Mucosa of descending colon (tissue), 3 donors: ENCODE measurements at places on chromosomes 6 and 20.
A peak's percentile ranks its signal among the peaks of the same experiment; 100 is the strongest.

DNA sequence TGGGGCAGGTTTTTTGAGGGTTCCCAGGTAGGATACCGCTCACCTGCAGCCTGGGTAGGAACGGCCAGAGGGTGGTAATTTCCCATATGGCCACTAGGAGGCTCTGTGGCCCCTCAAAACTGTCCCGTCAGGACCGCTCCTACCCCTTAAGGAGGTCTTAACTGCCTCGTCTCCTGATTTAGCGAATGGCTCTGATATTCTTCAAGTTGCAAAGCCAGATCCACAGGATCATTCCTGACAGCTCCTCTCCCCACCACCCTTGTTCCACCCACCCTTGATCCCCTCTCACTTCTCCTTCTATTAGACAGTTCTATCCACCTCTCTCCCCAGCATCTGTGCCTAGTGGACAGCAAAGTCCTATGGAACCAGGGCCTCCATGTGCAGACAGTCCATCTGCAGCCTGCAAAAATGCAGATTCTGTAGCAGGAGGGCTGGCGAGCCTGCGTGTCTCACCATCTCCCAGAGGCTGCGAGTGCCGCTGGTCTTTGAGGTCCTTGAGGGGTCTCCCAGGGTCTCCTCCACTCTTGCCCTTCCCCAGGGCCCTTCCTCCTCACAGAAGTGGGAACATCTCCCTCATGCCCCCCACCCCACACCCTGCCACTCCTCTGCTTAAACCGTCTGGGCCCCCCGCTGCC is 34.3 kb upstream of the ZBP1 start:
- peak; percentile 65 for DNase-seq

DNA sequence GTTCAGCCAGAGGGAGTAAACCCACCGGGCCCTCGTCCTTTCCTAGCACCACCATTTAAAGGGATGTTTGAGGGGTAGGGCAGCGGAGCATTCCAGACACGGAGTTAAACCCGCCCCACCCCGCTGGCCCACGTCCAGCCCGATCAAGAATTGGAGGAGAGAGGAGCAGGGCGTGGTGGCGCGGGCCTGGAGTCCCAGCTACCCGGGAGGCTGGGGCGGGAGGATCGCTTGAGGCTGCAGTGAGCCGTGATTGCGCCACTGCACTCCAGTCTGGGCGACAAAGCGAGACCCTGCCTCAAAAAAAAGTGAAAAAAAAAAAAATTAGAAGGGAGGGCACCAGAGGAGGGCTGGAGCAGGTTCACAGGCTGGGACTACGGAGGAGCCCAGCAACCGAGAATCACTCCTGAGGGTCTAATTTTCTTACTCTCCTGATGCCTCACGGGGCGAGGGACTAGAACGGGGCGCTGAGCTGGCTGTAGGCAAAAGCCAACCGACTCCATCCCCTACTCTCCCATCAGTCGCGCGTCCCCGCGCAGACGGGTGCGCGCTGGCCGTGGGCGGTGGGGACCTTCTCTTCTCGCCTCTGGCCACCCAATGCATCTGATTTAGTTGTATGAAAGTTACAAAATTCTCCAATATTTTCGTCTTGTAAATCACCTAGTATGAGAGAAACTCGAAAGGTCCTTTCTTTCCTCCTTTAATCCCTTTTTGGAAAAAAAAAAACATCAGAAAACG is 6.1 kb upstream of the HSPA1B start:
- DNase-seq: peak; percentile 95

DNA sequence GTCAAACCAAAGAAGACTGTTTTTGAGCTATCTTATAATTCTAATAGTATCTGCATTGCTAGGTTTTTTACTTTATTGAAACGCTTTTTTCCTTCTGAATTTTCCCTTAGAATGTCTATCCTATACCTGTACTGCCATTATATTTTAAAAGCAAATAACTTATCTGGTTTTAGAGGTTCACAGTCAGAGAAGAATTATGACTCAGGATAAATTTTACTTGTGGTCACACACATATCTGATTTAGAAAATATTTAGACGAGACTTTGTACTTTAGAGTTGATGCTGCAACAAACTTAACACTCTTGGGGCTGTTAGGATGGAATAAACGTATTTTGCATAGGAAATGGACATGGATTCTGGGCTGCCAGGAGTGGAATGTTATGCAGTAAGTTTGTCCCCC is 33.0 kb downstream of the LMBRD1 start:
- DNase-seq: no peak

DNA sequence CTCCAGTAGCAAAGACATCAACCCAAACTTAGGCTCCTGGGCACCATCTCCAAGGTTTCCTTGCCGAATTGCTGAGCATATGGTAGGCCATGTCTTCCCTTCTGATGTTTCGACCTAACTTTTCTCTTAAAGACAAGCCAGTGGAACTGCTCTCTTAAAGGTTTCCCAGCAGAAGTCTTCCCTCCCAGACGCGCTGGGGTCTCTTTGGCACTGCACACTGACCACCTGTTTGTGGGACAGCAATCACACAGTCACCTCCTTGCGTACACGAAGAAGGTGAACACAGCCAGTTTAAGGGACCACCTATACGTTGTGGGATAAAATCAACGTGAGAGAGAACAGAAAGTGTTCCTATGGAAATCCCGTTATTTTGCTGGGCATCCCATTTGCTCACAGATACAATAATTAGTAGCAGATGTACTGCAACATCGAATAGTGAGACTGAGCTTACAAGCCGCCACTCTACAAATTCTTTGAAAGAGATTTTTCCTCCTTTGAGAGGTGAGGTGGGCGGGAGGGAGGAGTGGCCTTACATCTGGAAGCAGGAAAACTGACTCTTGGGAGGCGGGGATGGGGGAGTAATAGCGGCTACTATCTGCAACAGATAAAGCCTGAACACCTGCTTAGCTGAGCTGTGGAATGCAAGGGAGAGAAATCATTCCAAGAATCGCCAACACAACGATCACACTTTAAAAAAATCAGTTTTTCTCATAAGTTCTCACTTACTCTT is 9.9 kb downstream of the GRIK2 start:
- no peak for DNase-seq

DNA sequence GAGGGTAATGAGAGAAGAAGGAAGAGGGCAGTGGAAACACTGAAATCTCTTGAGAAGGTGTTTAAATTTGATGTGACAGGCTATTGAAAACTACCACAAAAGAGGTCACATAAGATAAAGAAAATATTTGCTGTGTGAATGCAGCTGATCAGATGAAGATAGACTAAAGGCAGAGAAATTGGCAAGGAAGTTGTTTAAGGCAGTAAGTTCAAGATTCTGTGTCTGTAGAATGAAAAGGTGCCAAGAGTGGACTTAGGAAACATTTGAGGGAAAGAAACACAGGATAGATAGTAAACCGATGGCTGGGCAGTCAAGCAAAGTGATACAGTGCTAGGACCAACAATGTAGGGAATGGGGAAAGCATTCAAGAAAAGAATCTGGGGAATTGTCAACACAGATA is 332.3 kb upstream of the MARCKS start:
- no peak for DNase-seq

- DNase-seq: peak; percentile 41
Measured at GRCh38 chr20:33444797-33445560, 1.4 kb upstream of the SNTA1 start.

DNA sequence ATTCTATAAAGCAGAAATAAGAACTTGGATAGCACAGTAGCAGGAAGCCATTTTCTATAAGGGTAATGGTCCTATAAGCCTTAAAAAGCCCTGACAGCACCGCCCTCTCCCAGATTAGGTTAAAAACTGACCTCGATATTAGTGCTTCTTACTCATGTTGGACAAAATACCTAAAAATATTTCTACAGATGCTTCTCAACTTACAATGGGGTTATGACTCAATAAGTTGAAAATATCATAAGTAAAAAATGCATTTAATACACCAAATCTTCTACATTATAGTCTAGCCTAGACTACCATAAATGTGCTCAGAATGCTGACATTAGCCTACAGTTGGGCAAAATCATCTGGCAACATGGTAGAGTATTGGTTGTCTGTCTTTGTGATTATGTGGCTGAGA is 70.3 kb downstream of the SESN1 start:
- no peak for DNase-seq

GRCh38 chr6:158278004-158278403 is 34.3 kb upstream of the TULP4 start:
- DNase-seq: no peak

GRCh38 chr6:133887156-133887879 is 1.6 kb upstream of the TCF21 start:
- DNase-seq: no peak

GRCh38 chr20:7703551-7703961 is 236.7 kb downstream of the HAO1 start:
- no peak for DNase-seq

DNA sequence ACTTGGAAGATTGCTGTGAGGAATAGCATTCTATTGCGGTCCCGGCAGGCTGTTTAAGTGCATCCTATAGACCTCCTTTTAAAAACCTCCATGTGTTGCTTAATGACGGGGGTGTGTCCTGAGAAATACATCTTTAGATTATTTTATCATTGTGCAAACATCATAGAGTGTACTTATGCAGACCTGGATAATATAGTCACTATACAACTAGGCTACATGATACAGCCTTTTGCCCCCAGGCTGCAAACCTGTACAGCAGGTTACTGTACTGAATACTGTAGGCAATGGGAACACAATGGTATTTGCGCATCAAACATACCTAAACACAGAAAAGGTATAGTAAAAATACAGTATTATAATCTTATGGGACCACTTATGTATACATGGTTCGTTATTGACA is 175.6 kb downstream of the RNF144B start:
- no peak for DNase-seq

DNA sequence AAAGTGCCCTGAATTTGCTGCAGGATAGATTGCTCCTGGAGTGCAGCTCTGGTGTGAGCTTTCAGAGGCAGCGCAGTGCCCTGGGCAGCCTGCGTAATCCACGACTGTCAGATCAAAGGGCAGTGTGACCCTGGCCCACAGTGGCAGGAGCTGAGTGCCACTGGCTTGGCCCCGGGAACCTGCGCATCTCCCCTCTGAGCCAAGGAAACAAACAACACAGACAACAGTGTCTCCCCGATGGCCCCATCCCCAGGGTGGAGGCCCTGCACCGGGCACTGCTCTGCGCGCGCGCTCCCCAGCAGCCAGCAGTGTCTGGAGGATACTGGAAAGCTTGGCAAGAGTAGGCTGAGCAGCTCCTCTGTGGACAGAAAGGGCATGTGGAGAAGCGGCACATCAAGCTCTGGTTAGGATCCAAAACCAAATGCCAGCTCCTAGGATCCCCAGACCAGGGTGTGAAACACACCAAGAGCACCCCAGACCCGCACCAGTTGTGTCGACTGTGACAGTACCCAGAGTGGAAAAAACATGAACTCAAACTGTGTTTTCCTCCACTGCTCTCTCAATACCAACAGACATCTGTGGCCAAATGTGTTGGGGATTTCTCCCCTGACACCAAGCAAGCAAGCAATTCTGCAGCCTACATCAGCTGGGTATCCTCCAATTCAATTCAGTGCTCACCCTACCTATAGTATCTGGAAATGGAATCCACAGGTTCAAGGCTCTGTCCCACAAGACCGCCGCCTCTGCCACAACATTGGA is 26.7 kb downstream of the RBCK1 start:
- no peak for DNase-seq

- DNase-seq: no peak
Measured at GRCh38 chr20:32680544-32681174, 6.9 kb upstream of the C20orf203 start.

DNA sequence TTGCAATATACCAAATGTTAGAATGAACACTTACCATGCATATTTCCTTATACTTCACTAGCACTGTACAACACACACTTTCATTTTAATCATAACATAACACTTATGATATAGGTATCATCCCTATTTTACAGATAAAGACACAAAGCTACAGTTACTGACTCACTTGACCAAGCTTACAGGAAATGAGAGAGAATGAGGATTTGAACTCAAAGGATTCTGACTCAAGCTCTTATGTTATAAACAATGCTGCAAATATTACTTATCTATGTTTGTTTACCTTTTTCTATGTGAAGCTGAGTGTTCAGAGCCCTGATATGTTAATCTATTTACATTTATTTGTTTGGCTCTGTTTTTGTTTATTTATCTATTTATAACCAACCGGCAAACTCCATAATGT is 245.4 kb downstream of the PTPRK start:
- no peak for DNase-seq

DNA sequence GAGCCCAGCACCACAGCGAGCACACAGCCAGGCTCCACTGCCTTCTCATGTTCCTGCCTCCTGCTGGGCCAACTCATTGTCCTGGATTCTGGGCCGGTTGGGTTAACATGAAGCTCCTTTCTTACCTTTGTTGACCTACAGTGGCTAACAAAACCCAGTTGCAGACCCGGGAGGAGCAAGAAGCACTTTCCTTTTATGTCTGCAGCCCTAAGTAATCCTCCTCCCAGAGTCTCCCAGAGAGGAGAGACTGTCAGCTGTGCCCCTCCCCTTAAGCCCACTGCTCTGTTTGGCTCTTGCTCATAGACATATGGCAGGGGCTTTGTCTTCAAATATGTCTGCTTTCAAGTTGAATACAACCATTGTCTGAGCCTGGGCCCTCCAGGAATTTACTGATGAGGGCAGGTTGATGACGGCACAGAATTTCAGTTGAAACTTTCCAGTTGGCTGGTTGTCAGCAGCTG is 55.2 kb downstream of the PSMB1 start:
- no peak for DNase-seq

GRCh38 chr6:166692723-166693302 is 65.8 kb upstream of the RPS6KA2 start:
- no peak for DNase-seq

DNA sequence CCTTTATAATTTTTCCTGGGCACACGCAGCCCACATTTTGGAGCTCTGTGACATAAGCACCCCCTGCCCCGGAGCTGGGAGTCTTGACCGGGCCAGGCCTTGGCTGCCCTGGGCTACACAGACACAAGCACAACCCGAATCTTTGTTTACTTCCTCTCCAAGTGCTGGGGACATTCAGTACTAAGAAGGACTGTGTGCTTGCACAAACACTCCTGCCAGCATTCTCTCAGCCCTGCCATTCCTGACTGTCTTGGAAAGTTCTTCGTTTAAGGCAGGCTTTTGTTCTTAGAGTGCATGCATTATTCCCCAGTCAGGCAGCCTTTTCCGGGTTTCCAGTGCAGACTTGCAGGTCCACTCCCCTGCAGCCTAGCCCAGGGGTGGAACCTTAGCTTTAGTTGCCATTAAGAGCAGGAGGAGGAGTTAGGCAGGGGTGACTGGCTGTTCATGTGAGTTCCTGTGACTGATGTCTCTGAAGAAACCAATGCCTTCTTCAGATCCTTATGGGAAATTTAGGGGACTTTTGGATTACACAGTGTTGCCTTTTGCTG is 28.6 kb downstream of the FOXO3 start:
- peak; percentile 78 for DNase-seq

- DNase-seq: no peak
Measured at GRCh38 chr6:90212274-90212673, 84.4 kb downstream of the BACH2 start.
